ENCODE measurements at places on chromosomes 13 and 19.

DNA sequence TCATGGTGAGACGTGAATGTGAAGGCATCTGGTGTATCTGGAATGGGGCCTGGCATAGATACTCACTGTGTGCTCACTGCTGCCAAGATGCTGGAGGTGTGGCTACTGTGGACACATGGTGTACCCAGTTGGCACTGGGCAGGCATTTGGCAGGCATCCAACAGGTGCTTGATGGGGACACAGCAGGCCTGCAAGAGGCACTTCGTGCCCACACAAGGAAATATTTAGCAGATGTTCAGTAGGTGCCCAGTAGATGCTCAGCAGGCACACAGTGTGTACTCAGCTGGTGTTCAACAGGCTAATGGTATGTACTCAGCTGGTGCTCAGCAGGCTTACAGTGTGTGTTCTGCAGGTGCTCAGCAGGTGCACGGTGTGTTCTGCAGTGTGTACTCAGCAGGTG lies 14.2 kb downstream of the CRTC1 start:
- no peak for DNase-seq

DNA sequence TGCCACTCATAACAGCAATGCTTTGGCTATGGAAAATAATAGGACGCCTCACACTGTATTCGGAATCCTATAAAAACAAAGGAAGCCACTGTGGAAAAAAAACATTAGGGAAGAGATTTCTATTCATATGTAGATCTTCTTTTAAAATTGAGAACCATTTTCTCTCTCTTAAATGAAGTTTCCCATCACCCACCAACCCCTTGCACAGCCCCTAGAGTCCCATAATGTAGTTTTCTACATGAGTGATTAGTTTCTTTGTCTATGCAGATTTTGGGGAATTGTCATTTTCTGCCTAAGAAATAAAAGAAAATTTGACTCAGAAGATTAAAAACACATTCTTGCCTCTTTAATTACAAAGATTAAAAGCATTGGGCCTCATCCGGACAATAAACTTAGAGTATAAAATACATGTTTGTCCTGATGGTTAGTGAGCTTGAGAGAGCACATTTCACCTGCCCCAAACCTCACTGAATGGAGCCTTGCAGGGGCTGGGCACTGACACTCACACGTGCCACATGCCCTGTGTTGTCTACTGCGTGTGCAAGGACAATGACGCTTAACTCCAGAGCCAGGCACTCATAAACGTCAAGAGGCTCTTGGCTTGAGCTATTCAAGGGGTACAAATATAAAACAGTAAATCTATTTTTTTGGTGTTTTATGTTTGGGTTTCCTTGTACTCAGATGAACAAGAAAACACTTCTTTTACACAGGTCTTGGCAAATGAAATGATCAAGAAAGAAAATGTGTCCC lies 40.0 kb upstream of the KL start:
- DNase-seq, result no peak

GRCh38 chr13:49214917-49215376 lies 5.2 kb upstream of the MLNR start:
- DNase-seq, result no peak

DNA sequence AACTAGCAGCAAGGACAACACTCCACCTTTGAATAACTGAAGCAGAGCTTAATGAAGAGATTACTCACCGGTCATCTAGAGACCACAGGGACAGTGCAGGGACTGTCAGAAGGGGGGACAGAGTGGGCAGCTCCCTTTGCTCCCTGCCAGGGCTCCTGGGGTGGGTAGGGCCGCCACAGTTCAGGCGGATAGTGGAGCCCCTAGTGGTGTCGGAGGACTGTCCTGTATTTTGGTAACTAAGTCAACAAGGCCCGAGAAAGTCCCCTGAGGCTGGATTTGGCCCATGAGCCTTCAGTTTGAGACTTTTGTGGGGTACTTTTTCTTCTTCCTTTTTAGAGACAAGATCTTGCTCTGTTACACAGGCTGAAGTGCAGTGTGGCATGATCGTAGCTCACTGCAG lies 44.6 kb downstream of the GJA3 start:
- DNase-seq, result no peak

- no peak for DNase-seq
These were observed 32.1 kb downstream of the SLC25A30 start for GRCh38 chr13:45385907-45386553.

GRCh38 chr19:39995794-39996193 lies 1.1 kb upstream of the ZNF546 start:
- no peak for DNase-seq

DNA sequence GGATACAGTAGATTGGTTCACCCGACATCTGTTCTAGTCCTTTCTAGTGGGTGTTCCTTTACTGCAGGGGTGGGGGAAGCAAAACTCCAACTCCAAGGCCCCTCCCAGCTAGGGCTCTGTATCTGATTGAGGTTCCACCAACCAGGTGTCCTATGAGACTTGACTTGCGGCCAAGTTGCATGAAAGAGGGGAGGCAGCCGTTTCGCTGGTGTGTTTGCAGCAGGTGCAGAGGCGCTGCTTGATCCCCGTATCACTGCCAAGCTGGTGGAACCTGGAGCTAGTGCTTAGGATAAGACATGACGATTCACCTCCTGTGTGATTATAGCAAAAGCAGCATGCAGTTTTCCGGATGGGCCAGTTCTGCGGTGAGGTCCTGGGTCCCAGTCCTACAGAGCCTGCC lies 338.2 kb downstream of the UQCRFS1 start:
- no peak for DNase-seq

DNA sequence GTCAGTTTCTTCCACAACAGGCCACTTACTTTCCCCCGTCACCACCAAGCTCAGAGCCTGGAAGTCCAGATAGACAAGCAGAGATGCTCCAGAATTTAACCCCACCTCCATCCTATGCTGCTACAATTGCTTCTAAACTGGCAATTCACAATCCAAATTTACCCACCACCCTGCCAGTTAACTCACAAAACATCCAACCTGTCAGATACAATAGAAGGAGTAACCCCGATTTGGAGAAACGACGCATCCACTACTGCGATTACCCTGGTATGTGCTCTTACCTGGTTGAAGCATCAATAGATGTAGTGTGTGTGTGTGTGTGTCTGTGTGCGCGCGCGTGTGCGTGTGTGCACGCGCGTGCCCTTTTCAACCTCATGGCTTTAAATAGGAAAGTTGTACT lies 3.7 kb downstream of the KLF5 start:
- DNase-seq, result no peak

DNA sequence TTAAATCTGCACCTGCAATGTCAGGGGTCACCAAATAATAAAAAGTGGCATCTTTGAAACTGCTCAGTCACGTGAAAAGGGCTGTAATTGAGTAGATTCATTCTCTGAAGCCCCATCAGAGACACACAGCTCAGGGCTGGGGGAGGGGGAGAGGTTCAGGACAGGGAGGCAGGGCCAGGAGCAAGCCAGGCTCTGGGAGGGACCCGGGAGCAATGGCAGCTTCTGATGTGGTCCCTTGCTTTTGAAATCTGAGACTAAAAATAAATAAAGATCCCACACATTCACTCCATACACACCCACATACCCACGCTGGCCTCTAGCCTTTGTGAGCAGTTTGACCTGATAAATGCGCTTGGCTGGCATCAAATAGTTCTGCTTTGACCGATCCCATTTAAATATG lies 32.8 kb downstream of the GSX1 start:
- no peak for DNase-seq

GRCh38 chr19:49150106-49150943 lies 4.9 kb downstream of the HRC start:
- DNase-seq, result peak; percentile 54

DNA sequence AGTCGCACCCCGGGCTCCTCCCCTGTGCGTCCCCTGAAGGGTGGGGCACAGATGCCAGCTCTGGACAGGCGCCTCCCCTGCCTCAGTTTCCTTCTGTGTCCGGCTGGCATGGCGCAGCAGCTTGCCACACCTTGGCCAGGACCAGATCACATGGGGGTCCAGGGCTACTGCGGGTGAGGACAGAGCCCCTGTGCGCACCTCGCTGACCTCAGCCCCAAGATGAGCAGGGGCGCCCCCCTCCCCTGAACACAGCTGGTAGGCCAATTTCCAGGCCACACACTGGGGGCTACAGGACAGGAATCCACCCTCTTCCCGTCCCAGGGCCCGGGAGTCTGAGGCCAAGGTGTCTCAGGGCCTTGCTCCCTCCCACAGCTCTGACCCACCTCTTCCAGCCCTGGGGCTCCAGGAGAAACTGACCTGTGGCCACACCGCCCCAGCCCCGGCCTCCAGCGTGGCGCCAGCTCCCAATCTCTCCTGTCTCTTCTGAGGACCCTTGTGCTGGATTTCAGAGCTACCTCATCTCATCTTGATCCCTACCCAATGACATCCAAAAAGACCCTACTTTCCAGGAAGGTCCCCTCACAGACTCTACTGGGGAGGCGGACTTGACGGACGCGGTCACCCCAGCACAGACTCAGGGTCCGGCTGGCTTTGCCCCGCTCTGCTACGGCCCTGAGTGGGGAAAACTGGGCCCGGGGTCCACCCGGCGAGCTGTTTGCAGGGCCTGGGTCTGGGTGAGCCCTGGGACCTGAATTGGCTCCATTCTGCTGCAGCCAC lies 28.2 kb downstream of the SBNO2 start:
- no peak for DNase-seq

DNA sequence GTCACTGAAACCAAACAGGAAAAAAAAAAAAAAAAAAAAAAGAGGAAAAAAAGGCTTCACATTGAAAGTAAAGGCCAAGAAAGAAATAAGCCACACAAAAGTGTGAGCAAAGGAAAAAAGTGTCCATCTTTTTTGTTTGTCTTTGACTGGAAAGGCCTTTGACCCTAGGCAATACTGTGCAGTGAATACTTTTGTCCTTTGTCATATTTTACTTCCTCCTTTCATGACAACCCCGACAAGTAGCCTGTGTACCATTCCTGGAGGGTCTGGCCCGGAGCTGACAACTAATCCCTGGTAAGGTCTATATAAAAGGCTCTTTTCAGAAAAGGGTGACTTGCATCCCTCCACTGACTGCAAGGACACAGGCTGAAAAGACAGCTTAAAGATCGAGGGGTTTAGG lies 12.9 kb upstream of the MICU2 start:
- DNase-seq, result no peak

DNA sequence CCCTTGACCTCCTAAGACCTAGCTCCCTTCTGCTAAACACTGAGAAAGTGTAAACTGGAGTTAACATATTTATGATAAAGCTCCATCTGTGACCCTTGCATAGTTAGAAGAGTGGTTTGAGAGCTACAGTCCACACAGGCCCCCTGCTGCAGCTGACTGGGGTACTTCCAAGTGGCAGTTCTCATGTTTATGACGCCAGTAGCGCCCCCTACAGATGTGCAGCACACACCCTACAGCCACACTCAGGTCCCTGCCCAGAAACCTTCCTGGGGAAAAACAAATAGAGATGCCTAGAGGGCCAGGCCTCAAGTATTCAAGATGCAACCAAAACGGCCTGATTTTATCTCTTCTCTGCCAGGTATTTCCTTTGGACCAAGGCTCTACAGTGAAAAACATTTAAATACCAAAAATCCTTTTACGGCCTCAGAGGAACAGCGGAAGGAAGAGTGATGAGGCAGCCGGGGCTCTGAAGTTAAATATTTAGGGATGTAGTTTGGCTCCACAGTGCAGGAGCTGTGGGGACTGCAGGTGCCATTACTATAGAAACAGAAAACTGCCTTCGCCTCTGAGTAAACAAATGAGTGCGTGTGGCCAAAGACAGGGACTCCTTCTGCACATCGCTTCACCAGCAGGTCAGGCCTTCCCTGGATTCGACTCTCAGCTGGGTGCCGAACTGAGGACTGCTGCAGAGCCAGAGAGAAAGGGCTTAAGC lies 553.1 kb downstream of the EFNB2 start:
- DNase-seq, result no peak

- no peak for DNase-seq
These were observed 506.9 kb downstream of the TBC1D4 start for GRCh38 chr13:74975111-74975510.

- no peak for DNase-seq
These were observed 15.1 kb downstream of the PABPC3 start for GRCh38 chr13:25110956-25111584.

DNA sequence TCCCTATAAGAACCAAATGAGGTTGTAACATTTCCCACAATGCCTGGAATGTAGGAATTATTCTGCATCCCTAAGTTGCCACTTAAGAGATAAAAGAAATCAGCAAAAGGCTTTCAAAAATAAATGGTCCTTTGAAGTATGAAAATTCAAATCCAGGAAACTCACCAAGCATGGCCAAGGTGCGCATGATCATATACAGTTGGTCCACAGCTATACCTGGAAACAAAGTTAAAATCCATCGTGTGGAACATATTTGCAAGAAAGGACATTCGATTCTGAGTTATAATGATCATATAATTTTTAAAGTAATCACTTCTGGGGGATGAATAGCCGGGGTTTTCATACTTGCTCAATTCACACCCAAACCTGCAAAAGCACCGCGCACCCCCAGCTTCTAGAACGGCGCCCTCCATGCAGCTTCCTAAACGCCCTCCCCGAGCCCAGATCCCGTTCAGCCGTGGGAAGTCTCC lies 525 bp downstream of the CARS2 start:
- no peak for DNase-seq

DNA sequence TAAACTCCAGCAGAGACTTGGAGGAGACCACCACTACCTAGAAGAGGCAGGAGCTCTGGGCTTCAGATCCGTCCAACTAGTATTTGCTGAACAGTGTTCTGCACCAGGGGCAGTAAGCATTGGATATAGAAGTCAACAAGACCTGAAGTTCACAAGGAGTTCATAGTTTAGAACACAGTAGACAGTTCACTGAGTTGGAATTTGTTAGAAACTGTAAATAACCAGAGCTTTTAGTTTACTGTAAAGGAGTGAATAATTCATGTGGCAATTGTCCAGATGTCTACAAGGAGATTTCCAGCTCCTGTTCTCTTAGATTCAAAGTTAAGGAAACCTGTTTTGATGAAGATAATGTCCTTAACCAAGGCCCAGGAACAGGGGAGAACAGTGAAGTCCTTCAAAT lies 128.9 kb downstream of the COG6 start:
- DNase-seq, result no peak

DNA sequence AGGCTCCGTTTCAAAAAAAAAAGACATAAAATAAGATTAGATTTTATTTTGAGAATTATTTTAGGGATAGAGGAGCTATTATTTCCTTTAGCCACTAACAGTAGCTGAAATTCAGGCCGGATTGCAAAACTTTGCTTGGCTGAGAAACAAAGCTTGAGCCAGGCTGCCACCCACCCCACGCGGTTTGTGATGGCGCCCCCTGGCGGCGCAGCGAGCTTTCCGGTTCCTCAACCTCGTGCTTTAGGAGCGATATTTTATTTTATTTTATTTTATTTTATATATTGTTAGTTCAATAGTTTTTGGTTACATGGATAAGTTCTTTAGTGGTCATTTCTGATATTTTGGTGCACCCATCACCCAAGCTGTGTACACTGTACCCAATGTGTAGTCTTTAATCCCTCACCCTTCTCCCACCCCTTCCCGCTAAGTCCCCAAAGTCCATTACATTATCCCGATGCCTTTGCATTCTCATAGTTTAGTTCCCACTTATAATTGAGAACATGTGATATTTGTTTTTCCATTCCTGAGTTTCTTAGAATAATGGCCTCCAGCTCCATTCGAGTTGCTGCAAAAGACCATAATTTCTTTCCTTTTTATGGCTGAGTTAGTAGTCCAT lies 19.8 kb upstream of the CEACAM4 start:
- DNase-seq, result no peak
